ENCODE measurements at places on chromosomes 2 and 18. TPM values are rescaled to one million over a fixed set of nuclear protein-coding genes. Genes with fewer than 3 reads are reported as not detected.

Gene SLC16A14
- total RNA-seq, result 4.0 TPM

Gene DNER
- total RNA-seq, result 1.6 TPM

Gene ABCB11
- total RNA-seq, result 0.25 TPM

Gene ICOS
- total RNA-seq, result not detected

Gene CERKL
- not detected for total RNA-seq
